Keratinocyte (primary cell): ENCODE measurements at places on chromosomes 7 and 10.

DNA sequence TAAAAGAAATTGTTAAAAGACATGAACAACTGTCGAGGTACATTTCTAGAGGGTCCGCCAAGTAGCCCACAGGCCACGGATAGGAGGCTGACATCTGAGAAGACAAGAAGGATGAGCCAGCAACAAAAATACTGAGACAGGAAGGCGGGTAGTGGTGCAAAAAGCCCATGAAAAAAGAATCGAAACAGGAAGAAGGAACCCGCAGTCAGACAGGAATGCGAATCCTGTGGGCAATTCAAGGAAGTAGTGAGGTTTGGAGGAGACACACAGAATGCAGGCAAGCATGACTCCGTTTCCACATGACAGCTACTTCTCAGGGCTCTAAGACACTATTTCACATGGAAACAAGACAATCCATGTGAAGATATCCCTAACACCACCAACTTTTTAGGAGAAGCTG is 125.2 kb downstream of the DOCK4 start:
- peak overlapping the region; percentile 25 for H3K27ac ChIP-seq
- peaks cover 24% of the 10 kb centered on the region for H3K4me1 ChIP-seq
- no peaks in the 10 kb centered on the region for H3K36me3 ChIP-seq
- H3K27me3 ChIP-seq = no peaks in the 10 kb centered on the region
- H3K4me3 ChIP-seq = no peak overlapping the region

GRCh38 chr7:21542891-21543527 is at the start of gene DNAH11:
DNAH11 (plus strand) TSS chr7:21543039; CDS start chr7:21543246, 207 bp downstream.
- no peak within 1 kb of the TSS for H3K27ac ChIP-seq
- H3K27me3 ChIP-seq = peaks cover 22% of the 10 kb centered on the region

- H3K27ac ChIP-seq = no peak overlapping the region
- DNase-seq = no peak
- H3K4me1 ChIP-seq = no peaks in the 10 kb centered on the region
- no peak overlapping the region for H3K4me3 ChIP-seq
- H3K27me3 ChIP-seq = no peaks in the 10 kb centered on the region
These were observed 25.3 kb upstream of the ZNF716 start for GRCh38 chr7:57424515-57425238.

DNA sequence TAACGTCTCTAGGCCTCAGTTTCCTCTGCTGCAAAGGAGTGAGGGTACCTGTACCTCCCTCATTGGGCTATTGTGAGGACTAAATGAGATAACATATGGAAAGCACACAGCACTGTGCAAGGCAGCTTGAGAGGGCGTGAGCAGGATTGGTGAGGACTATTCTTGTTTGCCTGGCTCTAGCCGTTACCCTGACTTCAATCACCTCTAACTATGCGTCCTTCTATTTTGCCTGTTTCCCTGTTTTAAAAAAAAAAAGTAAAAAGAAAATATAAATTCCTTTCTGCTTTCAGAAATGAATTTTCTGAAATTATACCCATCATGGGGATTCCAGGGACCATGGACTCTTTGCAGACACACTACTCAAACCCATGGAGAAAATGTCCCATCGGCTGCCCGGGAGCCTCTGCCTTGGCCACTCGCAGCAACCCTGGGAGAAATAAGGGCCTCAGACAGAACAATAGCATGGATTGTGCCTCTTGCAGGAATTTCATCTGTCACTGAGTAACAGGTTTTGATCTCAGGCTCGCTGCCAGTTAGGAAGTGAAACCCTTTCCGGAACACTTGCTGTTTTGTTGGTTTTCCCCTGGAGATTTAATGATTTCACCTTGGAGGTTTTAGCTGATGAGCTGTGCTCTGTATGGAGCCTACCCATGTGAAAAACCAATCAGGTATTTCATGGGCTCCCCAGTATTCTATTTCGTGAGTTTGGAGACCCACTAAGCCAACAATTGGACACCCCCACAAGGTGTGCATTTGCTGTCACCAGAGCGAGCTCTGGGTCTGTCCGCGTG is 55.6 kb downstream of the STEAP1B start:
- no peak overlapping the region for H3K27ac ChIP-seq
- no peaks in the 10 kb centered on the region for H3K36me3 ChIP-seq
- no peak for DNase-seq
- H3K4me1 ChIP-seq = peaks cover 5% of the 10 kb centered on the region

DNA sequence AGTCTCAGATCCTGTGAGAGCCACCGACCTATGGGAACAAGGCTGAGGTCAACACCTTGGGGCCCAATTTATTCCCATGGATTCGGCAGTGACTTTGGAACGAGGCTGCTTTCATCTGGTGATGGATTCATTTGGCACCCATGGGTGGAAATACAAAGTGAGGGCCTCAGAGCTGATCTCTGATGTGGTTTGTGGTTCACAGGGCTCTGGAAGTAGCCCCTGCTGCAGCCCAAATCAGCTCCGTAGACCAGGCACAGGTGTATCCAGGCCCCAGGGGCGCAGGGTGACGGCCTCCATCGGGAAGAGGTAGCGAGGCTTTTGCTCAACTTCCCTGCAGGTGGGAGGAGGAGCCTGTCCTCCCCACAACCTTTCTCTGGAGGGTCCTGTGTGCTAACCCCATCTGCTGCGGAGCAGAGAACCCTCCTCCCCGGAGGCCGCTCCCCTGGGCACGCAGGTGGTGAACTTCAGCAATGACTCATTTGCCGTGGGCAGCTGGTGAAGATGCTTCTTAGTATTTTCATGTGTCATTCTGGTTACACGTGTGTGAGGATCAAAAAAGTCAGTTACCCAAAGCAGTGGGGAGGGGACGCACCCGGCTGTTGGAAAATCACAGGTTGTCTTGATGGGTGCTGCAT is 7.5 kb upstream of the JAKMIP3 start:
- no peaks in the 10 kb centered on the region for H3K36me3 ChIP-seq
- H3K4me3 ChIP-seq = no peak overlapping the region
- H3K4me1 ChIP-seq = no peaks in the 10 kb centered on the region
- H3K27me3 ChIP-seq = peaks cover 8% of the 10 kb centered on the region

DNA sequence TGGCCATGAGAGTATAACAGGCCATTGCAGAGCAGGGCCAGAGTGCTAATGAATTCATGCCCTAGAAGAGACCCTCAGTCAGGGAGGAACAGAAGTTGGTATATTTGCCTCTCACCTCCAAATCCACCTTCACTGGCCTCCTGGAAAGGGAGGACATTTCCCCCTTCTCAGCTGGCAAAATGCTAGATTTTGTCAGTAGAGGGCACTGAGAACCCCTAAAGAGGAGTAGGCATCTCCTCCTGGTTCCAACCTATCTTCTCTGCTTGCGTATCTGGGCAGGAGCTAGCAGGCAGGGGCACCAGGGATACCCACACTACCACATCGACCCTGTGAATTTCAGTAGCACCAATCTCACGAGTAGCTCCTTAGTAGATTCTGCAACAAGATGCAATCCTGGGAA is 79.8 kb upstream of the GHITM start:
- no peak for DNase-seq
- no peaks in the 10 kb centered on the region for H3K4me1 ChIP-seq
- no peaks in the 10 kb centered on the region for H3K27me3 ChIP-seq

DNA sequence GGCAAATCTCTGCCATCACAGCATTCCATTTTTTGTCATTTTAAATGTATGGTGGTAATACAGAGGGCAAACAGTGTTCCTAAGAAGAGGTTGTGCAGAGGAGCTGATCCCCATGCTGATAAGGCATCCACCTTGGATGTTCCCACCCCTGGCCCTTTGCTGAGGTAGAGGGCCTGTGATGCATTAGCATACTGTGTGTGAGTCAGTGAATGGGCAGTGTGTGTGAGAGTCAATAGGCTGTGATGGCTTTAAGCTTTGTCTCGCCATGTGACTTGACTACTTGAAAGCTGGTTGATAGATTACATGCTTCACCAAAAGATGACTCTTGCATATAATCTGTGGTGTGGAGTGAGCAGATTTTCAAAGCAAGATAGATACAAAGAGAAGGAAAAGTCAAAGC is 81.3 kb downstream of the INSYN2A start:
- no peaks in the 10 kb centered on the region for H3K4me1 ChIP-seq
- no peak overlapping the region for H3K4me3 ChIP-seq
- no peak overlapping the region for H3K27ac ChIP-seq
- no peaks in the 10 kb centered on the region for H3K27me3 ChIP-seq

DNA sequence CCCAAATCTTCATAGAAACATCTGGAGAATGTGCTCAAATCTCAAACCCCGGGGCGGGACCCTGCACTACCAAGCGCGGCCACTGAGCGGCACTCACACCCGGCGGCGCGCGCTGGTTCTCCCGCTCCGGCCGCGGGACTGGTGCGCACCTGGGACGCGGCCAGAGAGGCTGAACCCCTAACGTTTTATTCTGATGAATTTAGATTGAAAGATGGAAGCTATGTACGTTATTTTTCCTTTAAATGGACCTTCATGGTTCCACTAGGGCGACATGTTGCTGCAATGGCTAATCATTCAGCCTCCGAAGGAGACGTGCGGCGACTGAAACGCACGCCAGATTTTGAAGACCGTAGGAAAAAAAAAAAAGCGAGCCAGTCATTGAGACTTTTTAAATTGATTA is 107.0 kb upstream of the INSIG1 start:
- no peaks in the 10 kb centered on the region for H3K36me3 ChIP-seq
- H3K27me3 ChIP-seq = peaks cover 4% of the 10 kb centered on the region
- no peak overlapping the region for H3K27ac ChIP-seq
- no peak for DNase-seq
- no peak overlapping the region for H3K4me3 ChIP-seq

DNA sequence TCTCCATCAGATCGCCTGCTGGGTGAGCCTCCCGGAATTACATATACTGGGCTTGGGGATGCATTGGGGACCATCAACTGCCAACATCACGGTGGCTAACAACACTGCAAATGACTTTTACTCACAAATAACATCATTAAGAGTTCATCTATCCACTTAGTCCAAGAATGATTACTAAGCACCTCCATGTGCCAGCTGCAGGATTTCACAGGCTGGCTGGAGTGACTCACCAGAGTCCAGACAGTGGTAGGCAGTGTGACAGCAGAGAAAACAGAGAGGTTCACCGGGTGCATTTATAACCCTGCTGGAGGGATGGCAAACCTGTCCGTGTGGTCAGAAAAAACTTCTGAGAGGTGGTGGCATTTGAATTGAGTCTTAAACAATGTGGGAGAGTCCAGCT is 3.2 kb upstream of the IGFBP3 start:
- DNase-seq = peak; percentile 40
- H3K4me1 ChIP-seq = peaks cover 28% of the 10 kb centered on the region
- peaks cover 22% of the 10 kb centered on the region for H3K27me3 ChIP-seq
- no peak overlapping the region for H3K27ac ChIP-seq

GRCh38 chr10:82468453-82468852 is 593.5 kb downstream of the NRG3 start:
- H3K4me1 ChIP-seq = no peaks in the 10 kb centered on the region
- H3K36me3 ChIP-seq = no peaks in the 10 kb centered on the region
- no peak overlapping the region for H3K4me3 ChIP-seq
- H3K27ac ChIP-seq = no peak overlapping the region
- no peaks in the 10 kb centered on the region for H3K27me3 ChIP-seq

- no peak for DNase-seq
- peaks cover 11% of the 10 kb centered on the region for H3K4me1 ChIP-seq
- no peak overlapping the region for H3K4me3 ChIP-seq
- peak overlapping the region; percentile 10 for H3K27ac ChIP-seq
These were observed 186.1 kb downstream of the ZNF365 start for GRCh38 chr10:62560201-62560819.

- peaks cover 26% of the 10 kb centered on the region for H3K4me1 ChIP-seq
- DNase-seq = no peak
- no peaks in the 10 kb centered on the region for H3K36me3 ChIP-seq
- H3K27me3 ChIP-seq = no peaks in the 10 kb centered on the region
- peak overlapping the region; percentile 25 for H3K27ac ChIP-seq
These were observed 1.5 kb downstream of the LIPK start for GRCh38 chr10:88707429-88708155.

GRCh38 chr10:18333621-18334020 is 193.4 kb downstream of the CACNB2 start:
- no peaks in the 10 kb centered on the region for H3K4me1 ChIP-seq
- DNase-seq = no peak
- no peaks in the 10 kb centered on the region for H3K27me3 ChIP-seq
- no peak overlapping the region for H3K27ac ChIP-seq
- no peaks in the 10 kb centered on the region for H3K36me3 ChIP-seq

GRCh38 chr10:129386415-129387257 is 80.4 kb upstream of the MGMT start:
- no peak overlapping the region for H3K27ac ChIP-seq
- no peaks in the 10 kb centered on the region for H3K4me1 ChIP-seq
- no peaks in the 10 kb centered on the region for H3K27me3 ChIP-seq

DNA sequence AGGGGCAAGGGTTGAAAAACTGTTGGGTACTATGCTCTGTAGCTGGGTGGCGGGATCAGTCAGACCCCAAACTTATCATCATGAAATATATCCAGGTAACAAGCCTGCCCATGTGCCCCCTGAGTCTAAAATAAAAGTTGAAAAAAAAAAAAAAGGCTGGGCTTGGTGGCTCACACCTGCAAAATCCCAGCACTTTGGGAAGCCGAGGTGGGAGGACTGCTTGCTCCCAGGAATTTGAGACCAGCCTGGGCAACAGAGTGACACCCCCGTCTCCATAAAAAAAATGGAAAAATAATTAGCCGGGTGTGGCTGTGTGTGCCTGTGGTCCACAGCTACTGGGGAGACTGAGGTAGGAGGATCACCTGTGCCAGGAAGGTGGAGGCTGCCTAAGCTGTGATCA is 83.5 kb downstream of the VIPR2 start:
- H3K4me3 ChIP-seq = no peak overlapping the region
- no peaks in the 10 kb centered on the region for H3K4me1 ChIP-seq
- no peaks in the 10 kb centered on the region for H3K27me3 ChIP-seq
- H3K36me3 ChIP-seq = no peaks in the 10 kb centered on the region
- DNase-seq = no peak

GRCh38 chr7:82803411-82803810 is 359.3 kb downstream of the PCLO start:
- no peak for DNase-seq
- H3K4me3 ChIP-seq = no peak overlapping the region
- no peak overlapping the region for H3K27ac ChIP-seq
- H3K27me3 ChIP-seq = no peaks in the 10 kb centered on the region
- no peaks in the 10 kb centered on the region for H3K36me3 ChIP-seq

- H3K27me3 ChIP-seq = no peaks in the 10 kb centered on the region
- H3K4me1 ChIP-seq = peaks cover 17% of the 10 kb centered on the region
- no peak overlapping the region for H3K27ac ChIP-seq
- H3K4me3 ChIP-seq = no peak overlapping the region
These were observed 191.7 kb upstream of the C7orf33 start for GRCh38 chr7:148398844-148399365.

DNA sequence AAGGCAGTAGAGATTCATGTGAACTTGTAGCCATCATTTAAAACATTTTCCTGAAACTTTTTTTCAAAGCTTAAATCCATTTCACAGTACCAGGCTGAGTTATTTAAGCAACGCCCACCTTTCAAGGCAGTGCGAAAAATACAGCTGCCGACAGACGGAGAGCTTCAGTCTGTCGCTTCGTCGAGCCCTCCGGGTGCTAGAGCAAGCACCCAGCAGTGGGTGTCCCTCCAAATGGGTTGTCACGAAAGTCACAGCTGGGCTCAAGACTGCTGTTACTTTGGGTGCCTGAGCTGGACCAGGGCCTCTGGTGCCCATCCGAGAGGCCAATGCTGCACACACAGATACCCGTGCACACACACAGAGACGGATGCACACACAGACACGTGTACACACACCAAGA is 135.6 kb downstream of the TCERG1L start:
- no peak overlapping the region for H3K27ac ChIP-seq
- H3K27me3 ChIP-seq = no peaks in the 10 kb centered on the region
- no peaks in the 10 kb centered on the region for H3K4me1 ChIP-seq
- H3K4me3 ChIP-seq = no peak overlapping the region
- no peaks in the 10 kb centered on the region for H3K36me3 ChIP-seq

- no peaks in the 10 kb centered on the region for H3K4me1 ChIP-seq
- H3K27ac ChIP-seq = no peak overlapping the region
- H3K36me3 ChIP-seq = no peaks in the 10 kb centered on the region
- H3K27me3 ChIP-seq = no peaks in the 10 kb centered on the region
- DNase-seq = no peak
- H3K4me3 ChIP-seq = no peak overlapping the region
These were observed 96.8 kb downstream of the TCERG1L start for GRCh38 chr10:131214521-131215244.
